Stimulated activated CD8-positive, alpha-beta memory T cell treated with anti-CD3 and anti-CD28 coated beads, Interleukin-4, amount 100 ng/mL, for 4 hours (primary cell): ENCODE measurements at places on chromosomes 1 and 21.
A peak's percentile ranks its signal among the peaks of the same experiment; 100 is the strongest.

DNA sequence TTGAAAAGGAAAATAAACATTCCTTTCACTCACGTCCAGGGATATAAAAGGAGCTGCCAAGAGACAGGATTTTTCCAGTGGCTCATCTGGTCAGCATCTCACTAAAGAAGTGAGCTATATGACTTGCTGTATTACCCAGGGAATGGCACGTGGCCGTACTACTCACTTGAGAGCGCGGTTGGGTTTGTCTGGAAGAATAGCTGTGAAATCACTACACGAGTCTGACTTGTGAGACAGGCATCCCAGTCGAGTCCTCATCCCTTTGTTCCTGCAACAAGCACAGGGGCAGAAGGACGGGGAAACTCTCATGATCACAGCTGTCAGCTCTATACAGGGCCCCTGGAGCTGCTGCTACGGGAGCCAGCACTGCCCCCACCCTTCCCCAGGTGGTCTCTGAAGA, 17.7 kb downstream of the RGS8 start:
- no peak for DNase-seq

GRCh38 chr1:49102752-49103151, 326.1 kb upstream of the BEND5 start:
- DNase-seq, result no peak

DNA sequence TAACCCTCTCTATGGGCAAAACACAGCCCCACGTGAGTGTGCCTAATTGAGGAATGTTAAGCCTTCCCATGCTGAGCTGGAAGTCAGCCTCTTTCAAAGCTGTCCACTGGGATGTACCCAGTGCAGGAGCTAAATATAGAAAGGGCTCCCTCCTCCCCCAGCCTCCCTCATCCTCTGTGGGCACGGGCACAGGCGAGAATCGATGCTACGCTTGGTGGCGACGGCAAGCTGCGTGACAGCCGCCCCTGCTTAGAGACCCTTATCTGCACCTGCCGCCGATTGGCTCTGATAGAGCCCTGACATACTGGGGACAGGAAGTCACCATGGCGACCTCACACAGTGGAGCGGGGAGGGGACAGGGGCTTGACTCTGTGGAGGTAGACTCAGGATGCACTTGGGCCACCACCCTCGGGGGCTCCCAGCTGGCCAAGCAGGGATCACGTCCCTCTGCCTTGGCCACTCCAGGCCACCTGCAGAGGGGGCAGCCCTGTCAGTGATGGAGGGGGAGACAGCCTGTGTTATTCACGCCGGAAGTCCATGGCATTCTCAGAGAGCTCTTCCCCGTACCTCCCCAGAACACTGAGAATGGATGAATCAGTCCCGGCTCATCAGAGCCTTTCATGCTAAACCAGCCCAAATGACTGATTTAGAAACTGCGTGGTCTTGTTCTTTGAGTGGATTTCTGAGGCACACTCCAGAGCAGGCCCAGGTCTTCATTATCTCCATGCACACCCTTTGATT, 84.8 kb downstream of the KCND3 start:
- DNase-seq, result no peak

DNA sequence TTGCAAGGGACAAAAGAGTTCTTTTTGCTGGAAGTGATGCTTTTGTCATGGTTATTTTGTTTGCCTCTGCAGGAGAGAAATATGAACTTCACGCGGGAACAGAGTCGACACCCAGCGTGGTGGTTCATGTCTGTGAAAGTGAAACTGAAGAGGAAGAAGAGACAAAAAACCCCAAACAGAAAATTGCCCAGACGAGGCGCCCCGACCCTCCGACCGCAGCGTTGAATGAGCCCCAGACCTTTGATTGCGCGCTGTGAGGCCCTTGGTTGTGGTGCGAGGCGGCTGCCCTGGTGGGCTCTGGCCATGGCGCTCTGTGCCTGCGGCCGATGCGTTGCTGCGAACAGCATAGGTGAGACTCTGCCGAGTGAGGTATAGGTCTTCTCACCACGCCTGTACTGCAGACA, 20.9 kb upstream of the NCMAP start:
- DNase-seq, result peak; percentile 47

DNA sequence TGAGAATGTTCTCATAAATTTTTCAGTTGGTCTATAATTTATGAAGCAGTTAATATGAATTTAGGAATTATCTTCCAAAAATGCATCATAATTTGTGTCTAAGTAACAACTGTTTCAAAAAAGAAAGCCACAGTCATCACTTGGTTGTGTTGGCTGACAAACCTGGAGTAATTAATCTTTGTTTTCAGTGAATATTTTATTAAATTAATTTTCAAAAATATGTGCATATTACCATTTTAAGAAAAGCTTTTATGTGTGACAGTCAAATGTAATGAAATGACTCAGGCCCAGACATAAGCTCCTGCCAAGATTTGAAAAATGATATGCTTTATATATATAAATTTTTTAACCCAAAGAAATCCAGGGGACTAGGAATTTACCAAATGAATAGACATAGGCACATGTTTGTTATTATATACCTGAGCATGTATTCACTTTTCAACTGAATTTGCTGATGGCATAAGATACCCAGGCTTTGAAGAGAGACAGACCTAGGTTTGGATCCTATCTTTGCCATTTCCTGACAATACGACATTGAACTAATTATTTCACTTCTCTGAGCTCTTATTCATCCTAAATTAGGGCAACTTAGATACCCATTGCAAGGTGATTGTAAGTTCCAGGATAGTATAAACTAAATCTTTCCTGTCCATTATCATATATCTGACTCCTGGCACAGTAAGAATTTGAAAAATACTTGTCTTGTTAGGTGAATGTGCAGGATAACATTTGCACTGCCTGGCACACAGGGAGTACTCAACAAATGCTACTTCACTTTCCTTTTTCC, 729.5 kb upstream of the ADGRL2 start:
- DNase-seq, result no peak

GRCh38 chr1:16110884-16111283, 37.4 kb upstream of the FAM131C start:
- DNase-seq, result no peak

- DNase-seq, result no peak
Observed at GRCh38 chr1:204574016-204574864, 58.0 kb downstream of the MDM4 start.

GRCh38 chr1:157099633-157100009, at the start of gene ETV3L:
TSS of gene ETV3L (minus strand) at chr1:157099808. CDS start at chr1:157099523, 285 bp downstream.
- no peak for DNase-seq

GRCh38 chr1:32363713-32364112, 1.4 kb downstream of the TSSK3 start:
- no peak for DNase-seq

DNA sequence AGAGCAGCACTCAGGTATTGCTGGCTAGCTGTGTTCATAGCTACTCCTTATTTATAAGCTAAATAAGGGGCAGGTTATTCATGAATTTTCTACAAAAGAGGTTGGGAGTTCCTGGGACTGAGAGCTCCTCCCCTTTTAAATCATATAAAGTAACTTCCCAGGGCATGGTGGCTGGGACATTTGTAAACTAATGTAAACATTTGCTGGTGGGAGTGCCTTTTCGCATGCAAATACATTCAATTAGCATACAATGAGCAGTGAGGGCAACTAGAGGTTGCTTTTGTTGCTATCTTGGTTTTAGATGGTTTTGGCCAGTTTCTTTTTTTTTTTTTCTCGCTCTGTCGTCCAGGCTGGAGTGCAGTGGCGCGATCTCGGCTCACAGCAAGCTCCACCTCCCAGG, 43.4 kb downstream of the GNPAT start:
- DNase-seq, result no peak

GRCh38 chr1:99265124-99265523, 832 bp downstream of the PLPPR4 start:
- no peak for DNase-seq
